ENCODE measurements at places on chromosomes 12 and 14.

DNA sequence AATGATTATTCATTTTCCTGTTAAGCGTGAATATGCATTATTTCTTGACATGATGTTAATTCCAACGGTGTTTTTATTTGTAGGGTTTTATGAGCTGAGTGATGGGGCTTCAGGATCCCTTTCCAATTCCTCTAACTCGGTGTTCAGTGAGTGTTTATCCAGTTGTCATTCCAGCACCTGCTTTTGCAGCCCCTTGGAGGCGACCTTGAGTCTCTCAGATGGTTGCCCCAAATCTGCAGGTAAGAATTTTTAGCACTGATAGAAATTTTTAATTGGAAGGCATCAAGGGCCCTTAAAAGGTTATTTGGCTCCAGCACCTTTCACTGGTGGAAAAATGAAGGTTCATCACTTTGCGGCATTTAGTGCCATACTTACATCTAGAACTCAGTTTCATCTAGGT, 3.7 kb downstream of the DACT1 start:
- no peak for DNase-seq

DNA sequence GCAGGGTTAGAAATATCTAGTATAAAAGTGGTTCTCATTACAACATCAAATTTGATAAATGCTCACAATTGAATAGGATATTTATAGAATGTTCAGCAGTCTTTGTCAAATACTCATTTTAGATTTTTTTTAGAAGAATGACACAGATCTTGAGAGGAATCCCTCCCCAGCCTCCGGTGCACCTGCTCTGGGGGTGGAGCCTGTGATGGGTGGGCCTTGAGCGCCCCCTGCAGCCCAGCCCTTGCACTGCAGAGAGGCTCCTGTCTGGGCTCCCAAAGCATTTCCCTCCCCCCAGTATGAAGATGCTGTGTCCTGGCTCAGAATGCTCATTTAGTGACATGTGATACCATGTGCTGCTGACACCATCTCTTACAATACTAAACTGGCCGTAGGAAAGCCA, 792.3 kb downstream of the TMEM121 start:
- DNase-seq = no peak

- no peak for DNase-seq
These were observed 268.3 kb upstream of the SEL1L start for GRCh38 chr14:81801921-81802320.

GRCh38 chr12:132437943-132438700, 51.8 kb upstream of the FBRSL1 start:
- no peak for DNase-seq

- no peak for DNase-seq
These were observed 888 bp upstream of the PPP1R12A start for GRCh38 chr12:79935624-79936345.

- DNase-seq = no peak
These were observed 35.5 kb upstream of the TESC start for GRCh38 chr12:117134721-117135120.

- DNase-seq = no peak
These were observed 18.3 kb downstream of the SLC38A2 start for GRCh38 chr12:46354111-46354801.
